ENCODE measurements at places on chromosomes 3 and 15.

DNA sequence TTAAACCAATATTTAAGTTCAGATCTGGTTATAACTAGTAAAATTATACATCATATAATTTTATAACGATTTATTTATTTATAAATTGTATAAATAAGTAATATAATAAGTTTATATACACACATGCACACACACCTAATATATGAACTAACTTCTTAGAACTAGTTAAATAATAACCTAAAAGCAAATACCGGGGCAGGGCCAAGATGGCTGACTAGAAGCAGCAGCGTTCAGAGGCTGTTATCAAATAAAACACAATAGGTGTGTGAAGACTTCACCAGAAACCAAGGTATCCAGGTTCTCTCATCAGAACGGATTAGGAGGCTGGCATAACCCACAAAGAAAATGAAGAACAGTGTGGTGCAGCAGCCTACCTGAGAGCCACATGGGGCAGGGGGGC lies 653.6 kb upstream of the CBLB start:
- no peak for DNase-seq

DNA sequence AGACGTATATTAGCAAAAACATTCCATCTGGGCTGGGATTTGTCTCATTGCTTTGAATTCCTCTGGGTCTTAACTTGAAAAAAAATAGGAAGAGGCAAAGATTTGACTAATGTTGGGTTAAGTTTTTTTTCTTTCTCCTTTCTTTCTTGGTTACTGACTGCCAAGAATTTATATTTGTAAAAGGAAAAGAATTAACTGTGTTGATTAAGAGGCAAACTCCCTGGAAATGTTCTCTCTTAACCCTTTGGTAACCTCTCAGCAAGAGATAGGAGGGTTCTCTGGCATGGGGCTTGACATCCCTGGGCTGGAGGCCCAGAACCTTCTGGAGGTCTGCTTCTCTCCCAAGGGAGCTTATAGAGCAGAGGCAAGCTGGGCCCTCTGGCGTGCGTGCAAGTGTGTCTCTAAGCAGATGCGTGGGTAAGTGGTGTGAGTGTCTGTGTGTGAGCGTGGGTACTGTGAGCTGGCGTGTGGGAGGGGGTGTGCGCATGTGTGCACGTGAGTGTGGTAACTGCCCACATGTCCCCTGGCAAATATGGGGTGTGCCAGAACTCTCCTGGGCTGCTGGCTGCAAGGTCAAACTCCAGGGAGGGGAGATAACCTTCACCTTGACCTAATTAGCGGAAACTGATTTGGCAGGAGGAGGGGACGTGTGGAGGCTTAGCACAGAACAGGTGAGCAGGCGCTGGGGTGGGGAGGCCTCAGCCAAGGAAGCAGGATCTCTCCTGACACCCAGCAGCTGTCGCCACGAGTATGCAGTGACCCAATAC lies 49.4 kb upstream of the MAGEF1 start:
- DNase-seq: peak; percentile 30

GRCh38 chr3:57582474-57583168 lies 14.5 kb downstream of the ARF4 start:
- DNase-seq: no peak

- DNase-seq: peak; percentile 49
Measured at GRCh38 chr15:48373821-48374451, 42.7 kb downstream of the DUT start.

DNA sequence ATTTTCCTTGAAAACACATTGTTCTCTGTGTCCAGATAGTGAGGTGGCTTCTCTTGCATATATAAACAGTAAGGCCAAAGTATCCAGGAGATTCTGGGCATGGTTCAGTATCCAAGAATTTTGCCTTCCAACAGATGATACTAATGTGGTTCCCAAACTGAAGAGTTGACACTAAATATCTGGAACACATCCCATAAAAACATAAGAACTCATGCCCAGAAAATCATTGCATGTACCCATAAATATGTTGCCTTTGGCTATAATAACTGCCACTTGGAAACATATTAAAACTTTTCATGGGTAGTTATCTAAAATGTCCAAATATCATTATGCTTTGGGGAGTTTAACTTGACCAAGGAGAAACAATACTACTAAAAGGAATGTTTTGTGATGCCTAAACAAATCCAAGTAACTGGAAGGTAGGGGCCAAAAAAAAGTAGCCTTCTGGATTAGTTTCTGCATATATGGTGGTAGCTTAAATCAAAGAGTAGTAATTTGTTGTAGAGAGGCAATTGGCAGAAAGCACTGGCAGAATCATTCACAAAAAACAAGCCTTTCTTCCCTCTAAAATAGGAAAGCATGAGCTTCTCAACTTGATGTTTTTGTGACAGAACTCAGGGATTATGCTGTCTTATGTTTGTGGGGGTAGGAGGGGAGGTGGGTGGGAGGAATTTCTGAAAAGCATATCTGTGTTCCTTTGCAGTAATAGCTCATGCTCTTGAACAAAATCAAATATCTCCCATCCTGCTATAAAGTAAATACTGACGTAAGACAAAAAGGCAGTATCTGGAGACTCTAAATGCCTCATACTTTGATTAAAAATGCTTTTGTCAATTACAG lies 753.9 kb downstream of the TUSC7 start:
- DNase-seq: no peak

DNA sequence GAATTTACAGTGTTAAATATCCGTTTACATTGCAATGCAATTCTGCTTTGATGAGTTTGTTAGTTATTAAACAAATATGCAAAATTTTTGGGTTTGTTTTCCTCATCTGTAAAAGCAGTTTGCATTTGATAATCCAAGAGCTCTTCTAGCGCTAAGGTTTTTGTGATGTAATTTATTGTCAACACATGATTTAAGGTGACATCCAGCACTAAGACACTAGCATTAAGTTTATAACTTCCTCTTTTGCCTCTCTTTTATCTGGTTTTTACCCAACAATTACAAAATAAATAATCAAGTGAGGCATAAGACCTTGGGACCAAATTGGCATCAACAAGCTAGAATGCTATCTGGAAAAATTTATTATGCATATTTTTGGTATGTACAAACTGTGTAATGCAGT lies 969 bp upstream of the DNAJC19 start:
- no peak for DNase-seq

GRCh38 chr3:12155828-12156227 lies 2.9 kb downstream of the TIMP4 start:
- no peak for DNase-seq

- no peak for DNase-seq
Measured at GRCh38 chr15:63473749-63473998, 30.7 kb upstream of the USP3 start.

DNA sequence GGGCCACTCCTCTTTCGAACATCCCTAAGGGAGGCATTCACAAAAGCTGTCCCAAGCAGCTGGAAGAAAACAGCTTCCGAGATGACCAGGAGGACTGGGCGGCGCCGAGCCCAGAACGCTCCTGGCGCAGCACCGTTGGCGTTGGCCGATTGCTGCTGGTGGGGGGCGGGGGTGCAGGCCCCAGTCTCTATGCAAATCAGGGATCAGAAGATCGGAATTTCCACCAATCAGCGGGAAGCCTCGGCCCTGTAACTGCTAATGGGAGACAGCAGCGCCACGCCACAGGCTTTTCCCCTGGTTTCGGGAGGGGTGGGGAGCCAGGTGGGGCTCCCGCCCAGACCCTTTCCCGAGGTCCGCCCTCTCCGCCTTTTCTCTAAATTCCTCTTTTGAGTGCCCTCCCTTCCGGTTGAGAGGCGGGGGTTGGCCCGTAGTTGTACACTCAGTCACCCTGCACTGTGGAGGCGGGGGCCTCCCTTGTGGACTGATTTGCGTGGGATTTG lies 27.0 kb downstream of the HMCES start:
- DNase-seq: no peak

- no peak for DNase-seq
Measured at GRCh38 chr15:94615688-94616087, 384.3 kb downstream of the MCTP2 start.

DNA sequence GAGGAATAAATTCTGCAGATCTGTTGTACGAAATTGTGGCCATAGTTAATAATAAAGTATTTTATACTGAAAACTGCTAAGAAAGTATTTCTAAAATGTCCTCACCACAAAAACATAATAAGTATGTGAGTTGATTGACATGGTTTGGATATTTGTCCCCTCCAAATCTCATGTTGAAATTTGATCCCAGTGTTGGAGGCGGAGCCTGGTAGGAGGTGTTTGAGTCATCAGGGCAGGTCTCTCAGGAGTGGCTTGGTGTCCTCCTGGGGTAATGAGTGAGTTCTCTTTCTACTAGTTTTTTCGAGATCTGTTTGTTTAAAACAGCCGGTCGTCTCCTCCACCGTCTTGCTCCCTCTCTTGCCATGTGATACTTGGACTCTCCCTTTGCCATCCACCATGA lies 424.1 kb upstream of the KCNMB2 start:
- DNase-seq: no peak

GRCh38 chr15:78949461-78949860 lies 4.6 kb upstream of the CTSH start:
- no peak for DNase-seq

GRCh38 chr3:48851407-48851806 lies 3.7 kb upstream of the PRKAR2A start:
- DNase-seq: no peak

DNA sequence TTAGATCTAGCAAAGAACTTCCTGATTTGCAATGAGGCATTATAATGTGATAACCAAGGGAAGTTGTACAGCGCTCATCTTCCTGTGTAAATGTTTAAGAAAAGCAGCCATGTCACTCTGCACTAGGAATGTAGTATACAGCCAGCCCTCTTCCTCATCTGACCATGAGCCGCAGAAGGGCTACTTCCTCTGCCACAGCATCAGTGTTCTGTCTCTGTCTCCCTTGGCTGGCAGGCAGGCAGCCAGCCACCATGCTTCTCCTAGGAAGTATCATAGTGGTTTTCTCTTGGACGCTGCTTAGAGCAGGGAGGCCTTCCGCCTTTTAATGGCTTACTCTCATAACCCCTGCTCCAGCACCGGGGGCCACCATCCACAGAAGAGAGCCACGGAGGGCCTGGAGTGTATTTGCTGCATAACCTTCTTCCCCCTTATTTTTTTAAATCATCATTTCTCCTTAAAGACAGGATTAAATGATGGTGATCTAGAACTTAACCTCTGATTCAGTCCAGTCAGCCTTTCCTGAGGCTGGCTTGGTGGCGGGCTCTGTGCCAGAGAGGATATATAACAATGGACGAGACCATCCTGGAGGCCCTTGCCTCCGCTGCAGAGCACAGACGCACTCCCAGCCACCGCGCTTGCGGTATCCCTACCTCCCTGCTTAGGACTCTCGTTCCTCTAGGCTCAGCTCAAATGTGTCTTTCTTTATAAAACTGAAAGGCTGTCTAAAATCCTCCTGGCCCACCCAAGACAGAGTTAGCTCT lies 57.3 kb upstream of the PLXNA1 start:
- no peak for DNase-seq

DNA sequence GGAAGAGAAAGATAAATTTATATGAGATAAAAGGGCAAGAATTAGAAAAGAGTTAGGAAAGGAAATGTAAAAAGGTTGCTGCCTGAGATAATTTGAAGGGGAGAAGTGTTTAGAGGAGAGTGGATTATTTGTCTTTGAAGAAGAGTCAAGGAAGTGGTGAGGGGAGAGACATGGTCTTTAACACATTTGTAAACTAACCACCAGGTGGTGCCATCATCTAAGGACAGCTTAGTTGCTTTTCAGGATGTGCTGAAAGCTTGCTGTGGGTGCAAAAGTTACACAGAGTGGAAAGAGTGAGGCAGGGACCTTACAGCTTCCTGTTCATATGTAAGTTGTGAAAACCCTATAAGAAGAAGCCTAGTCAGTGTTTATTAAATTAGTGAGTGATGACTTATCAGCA lies 114.1 kb upstream of the DNAJC19 start:
- no peak for DNase-seq

GRCh38 chr3:190552021-190552420 lies 38.1 kb downstream of the IL1RAP start:
- DNase-seq: no peak

GRCh38 chr15:35514759-35515158 lies 31.2 kb downstream of the DPH6 start:
- DNase-seq: no peak

DNA sequence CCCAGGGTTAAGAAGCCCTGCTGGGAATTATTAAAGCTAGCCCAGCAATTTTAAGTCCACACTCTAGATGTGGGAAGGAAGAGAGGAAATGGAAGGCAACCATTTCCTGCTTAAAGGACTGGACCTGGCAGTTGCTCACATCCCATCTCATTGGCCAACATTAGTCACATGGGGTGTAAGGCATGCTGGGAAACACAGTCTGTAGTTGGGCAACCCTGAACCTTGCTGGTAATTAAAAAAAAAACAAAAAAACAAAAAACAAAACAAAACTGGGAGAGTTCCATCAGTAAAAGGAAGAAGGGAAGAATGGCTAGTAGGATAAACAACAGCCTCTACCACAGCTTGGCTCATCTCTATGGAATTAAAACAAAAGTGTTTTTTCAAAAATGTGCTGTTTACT lies 136.0 kb downstream of the VGLL4 start:
- DNase-seq: no peak

- no peak for DNase-seq
Measured at GRCh38 chr15:68372291-68372811, 59.6 kb downstream of the ITGA11 start.

DNA sequence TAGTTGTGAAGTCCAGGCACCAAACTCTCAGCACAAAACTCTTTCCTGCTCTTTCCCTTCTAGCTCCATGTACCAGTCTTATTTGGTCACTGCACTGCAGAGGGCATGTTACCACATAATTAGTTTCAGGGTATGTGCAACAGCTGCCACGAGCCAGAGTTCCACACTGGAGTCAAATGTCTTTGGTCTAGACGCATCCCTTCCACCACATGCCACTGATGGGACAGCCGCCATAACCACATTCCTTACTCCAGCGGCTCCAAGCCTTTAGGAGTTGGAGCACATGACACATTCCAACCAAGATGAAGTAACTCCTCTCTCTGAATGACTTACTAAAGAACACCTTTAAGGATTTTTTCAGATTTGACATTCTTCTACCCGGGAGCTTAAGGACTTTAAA lies 153.4 kb downstream of the ERC2 start:
- DNase-seq: peak; percentile 32

- DNase-seq: no peak
Measured at GRCh38 chr15:74635228-74635627, 19.6 kb downstream of the CLK3 start.

DNA sequence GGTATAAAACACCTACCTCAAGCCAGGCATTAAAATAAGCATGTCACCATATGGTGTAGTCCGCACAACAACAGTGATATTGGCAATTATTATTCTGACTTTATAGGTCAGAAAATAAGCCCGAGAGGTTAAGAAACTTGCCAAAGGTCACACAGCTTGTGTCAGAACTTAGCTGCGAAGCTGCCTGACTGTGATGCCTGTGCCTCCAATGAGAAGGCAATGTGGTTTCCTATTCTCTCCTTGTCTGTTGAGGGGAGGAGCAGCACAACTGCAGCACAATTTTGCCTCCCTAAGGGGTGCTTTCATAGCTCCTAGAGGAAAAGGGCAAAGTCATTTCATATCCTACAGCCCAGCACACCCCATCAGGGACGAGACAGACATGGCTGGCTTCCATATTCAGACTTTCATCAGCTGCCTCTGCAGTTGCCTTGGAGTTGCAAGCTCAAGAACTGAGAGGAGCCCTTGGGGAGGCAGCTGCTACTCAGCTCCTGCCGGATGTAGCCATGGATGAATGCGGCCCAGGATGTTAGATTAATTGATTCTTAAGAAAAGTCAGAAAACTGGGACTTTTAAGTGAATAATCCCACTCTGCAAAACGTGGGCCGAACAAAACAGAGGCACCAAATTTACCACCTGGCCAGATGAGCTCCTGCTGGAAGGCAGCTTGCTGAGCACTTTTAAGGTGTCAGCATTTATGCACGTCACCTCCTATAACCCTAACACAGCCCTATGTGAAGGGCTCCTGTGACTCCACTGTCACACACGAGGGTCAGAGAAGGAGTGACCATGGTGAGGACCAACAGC lies 38.5 kb downstream of the MYO5C start:
- DNase-seq: no peak

GRCh38 chr3:52574056-52574965 lies 37.9 kb downstream of the UQCC5 start:
- DNase-seq: no peak

All from GM04504 (cell line).